HEK293T (cell line): ENCODE measurements at places on chromosomes 12 and 14.

- DNase-seq = no peak
Measured at GRCh38 chr14:70585231-70585630, 15.2 kb downstream of the MED6 start.

DNA sequence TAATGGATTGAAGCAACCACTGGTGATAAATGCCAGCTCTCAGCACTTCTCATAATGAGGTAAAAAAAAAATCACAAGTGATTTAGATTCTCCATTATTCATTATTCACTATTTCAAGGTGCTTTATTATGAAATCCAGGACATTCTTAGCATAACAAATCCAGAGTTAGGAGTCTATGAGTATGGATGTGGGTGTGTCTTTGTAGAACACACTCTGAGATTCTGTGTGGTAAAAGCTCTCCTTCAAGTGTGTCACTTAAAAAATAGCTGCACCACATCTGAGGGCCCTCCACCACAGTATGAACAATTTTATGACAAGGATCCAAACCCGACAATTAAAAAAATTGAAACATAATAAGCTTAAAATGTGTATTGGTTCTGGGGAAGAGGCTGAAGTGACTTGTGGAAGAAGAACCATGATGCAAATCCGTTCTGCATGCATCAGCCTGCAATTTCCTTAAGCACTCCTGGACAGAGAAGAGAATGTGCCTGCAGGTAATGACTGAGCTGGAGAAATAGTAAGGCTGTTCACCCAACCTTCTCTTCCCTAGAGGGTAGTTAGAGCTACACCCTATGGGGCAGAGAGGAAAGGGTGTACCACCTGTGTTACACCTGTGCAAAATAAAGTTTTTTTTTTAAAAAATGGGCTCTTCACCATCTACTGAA lies 488.5 kb upstream of the MGAT4C start:
- DNase-seq = no peak

- no peak for DNase-seq
Measured at GRCh38 chr14:38253676-38254075, 2.2 kb downstream of the CLEC14A start.

- no peak for DNase-seq
Measured at GRCh38 chr14:69285661-69286255, 25.8 kb downstream of the GALNT16 start.

GRCh38 chr12:101642115-101643067 lies 47.6 kb downstream of the MYBPC1 start:
- DNase-seq = peak; percentile 30

DNA sequence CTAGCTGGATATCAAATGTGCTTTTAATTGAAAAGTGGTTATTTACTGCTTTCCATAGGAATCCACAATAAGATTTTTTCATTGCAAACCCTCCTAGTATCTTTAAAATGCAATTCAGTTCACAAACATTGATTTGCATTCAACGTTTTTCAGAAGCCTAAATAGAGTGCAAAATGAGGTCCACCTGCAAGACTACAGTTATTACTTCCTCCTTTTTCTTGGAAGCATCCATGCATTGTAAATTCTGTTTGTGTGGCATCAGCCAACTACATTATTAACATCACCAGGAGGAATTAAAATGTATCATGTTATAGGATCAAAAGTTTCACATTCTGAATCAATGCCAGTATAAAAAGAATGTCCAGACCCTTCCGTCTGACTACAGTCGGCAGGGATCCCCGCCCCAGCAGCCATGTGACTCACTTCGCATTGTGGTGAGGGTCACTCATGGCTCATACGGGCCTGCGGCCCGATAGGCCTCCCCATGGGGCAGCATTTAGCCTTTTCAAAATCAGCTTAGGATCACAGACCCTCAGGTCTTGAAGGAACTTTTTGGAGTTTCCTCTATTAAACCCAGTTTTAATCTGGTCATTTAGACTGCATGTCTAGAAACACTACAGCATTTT lies 46.3 kb downstream of the NTF3 start:
- DNase-seq = no peak

GRCh38 chr12:59873136-59873535 lies 277.3 kb downstream of the SLC16A7 start:
- DNase-seq = no peak

DNA sequence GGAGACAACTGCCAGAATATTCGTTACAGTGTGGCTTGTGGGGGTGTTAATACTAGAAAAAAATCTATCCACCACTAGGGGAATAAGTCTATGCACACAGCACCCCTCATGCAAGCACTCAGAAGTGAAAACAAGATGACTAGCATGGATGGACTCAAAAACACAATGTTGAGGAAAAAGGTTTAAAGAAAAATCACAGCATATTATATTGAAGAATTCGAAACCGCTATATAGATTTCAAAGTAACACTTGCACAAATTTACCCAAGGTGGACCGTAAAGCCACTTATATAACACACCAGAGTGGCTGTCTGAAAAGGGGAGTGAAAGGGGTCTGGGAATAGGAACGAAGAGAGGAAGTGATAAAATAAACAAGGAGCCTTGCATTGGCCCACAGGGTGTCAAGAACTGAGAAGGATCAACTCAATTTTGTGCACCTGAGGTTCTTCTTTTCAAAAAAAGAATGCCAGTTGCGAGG lies 544 bp downstream of the ABCD4 start:
- DNase-seq = peak; percentile 58

- DNase-seq = no peak
Measured at GRCh38 chr12:116136340-116136739, 141.2 kb downstream of the MED13L start.

DNA sequence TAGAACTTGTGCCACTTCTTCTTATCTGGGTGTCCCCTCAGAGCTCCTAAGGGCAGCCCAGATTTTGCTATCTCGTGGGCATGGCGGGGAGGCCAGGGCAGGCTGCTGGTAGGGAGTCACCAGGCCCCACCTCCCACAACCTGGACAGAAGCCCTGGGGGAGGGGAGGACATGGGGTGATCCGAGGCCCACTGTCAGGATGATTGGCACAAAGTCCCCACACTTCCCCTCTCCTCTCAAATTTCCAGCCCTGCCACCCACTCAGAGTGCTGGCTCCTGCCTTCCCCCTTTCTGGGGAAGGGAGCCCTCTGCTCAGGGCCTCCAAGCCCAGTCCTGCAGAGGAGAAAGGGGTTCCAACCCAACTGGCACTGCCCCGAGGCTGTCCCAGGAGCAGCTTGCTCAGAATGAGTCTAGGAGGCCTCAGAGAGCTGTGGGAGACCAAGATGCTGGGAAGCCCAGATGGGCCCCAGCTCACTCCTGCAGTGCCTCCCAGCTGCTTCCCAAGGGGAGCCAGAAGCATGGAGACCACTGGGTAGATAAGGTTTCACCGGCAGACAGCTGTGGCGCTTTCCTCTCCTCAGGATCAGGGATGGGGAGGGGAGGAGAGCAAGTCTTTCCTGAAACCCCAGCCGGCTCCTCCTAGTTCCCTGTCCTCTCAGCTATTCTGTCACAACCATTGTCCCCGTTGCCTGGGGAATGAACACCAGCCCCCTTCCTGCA lies 82.8 kb downstream of the B4GALNT3 start:
- no peak for DNase-seq

GRCh38 chr14:90297876-90298629 lies 33.7 kb downstream of the NRDE2 start:
- no peak for DNase-seq

DNA sequence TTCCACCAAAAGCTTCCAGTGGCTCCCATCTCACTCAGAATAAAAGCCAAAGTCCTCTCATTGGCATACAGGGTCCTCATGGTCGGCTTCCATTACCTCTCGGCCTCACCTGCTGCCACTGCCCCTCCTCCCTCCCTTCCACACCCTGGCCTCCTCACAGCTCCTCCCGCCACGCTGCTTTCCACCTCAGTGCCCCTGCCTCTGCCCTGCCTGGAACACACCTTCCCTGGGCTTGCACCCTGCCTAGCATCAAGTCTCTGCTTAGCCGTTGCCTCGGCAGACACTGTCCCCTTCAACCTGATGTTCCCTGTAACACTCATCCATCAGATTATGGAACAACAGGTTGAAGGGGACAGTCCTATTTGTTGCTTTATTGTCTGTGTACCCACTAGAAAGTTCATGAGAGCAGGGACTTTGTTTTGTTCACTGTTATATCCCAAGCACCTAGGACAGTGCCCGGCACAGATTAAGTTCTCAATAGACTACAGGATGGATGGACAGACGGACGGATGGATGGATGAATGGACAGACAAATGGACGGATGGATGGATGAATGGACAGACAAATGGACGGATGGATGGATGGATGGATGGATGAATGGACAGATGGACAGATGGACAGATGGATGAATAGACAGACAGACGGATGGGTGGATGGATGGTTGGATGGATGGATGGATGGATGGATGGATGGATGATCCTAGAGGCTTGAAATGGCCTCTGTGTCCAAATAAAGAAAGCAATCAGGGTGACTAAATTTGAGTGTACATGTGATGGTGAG lies 14.9 kb downstream of the FIGNL2 start:
- no peak for DNase-seq

DNA sequence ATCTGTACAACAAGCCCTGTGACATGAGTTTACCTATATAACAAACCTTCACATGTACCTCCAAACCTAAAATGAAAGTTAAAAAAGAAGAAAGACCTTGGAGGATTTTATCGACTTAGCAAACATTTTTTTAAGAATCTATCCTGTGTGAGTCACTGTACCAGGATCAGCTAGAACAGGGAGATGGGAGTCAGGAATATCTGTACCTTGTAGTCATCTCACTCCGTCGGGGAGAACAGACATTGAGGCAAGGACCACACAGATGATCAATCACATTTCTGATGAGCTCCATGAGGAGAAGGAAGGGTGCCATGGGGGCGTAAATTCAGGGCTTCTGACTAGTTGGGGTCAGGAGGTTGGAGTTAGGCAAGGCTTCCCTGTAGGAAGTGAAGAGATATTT lies 310.6 kb downstream of the VRK1 start:
- DNase-seq = no peak

DNA sequence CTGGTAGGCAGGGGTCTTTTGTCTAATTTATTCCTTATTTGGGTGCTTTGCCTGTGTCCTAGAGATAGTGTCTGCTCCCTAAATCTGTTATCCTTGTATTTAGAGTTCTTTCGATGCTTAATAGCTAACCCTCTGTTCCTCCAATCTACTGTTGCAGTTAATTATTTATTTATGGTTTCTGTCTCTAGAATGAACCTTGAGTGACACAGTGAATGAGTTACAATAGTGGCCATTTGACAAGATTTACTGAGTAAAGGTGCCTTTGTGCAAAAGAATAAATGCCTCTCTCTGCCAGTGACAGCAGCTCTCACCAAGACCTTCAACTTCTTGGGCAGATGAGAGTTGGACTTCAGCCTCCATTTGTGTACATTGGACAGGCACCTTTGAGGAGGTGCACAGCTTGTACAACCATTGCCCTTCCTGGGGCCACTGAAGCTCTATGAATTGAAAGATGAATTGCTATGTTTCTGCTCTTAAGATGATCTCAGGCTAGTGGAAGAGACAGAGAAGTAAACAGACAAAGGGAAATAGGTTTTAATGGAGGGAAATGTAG lies 165.9 kb downstream of the DERA start:
- DNase-seq = no peak

DNA sequence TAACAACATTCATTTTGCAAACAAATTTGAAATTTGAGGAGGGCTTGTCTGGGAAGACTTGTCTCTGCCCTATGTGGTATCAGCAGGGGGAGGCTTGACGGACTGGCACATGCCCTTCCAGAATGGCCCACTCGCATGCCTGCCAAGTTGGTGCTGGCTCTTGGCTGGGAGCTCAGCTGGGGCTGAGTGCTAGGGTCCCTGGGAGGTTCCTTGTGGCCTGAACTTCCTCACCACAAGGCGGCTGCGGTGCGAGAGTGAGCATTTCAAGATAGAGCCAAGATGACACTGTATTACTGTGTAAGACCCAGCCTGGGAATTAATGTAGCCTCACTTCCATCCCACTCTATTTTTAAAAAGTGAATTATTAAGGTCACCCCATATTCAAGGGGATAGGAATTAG lies 271.6 kb upstream of the PLEKHG7 start:
- no peak for DNase-seq

GRCh38 chr12:6420364-6420763 lies 24.4 kb upstream of the CD27 start:
- DNase-seq = no peak

DNA sequence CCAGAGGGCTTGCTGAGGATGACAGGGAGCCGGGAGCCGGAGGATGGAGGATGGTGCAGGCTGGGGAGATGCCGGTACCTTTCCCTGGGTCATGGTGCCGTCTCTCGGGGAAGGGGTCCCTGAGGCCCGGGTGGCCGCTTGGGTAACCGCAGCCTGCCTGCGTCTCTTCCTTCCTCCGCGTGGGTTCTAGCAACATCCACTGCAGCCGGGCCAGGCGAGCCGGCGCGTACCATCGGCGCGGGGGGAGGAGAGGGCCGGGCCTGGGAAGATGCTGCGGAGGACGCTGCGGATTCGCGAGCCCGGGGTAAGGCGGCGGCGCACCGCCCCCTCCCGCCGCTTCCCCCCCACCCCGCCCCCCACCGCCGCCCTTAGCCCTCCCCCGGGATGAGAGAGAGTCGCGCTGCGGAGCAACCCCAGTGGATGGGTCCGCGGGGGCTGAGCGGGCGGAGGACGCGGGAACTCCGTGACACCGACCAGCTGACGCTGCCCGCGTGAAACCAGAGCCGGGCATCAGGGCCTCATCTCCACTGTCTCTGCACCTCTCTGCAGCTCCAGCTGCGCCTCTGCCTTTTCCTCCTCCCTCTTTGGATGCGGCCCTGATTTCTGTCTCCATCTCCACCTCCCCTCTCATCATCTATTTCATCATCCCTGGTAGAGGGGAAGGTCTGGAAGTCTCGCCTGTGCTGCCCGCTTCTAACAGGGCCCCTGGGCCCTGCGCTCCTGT lies at the start of gene FAIM2:
FAIM2 (minus strand) TSS at position 201 of the 724 bp plus-strand sequence; CDS start at position 93, 108 bp downstream.
- no peak for DNase-seq

GRCh38 chr14:65169351-65169750 lies 67.0 kb upstream of the MAX start:
- no peak for DNase-seq

DNA sequence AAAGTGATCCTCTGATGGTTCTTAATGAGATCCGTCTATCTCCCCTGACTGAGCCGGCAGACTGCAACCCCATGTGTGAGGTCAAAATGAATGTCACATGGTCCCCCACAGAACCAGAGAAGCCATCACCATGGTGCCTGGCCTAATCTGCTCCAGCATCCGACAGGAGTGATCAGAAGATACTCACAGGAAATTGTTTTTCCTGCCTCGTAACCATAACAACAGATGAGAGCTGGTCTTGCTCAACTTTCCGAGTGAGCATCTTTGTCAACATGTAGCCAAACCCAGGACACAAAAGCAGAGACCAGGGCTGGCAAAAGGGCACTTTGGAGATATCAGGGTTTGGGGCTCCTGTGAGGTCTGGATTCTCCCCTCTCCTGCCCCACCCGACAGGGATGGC lies 72.1 kb upstream of the C14orf180 start:
- DNase-seq = no peak

DNA sequence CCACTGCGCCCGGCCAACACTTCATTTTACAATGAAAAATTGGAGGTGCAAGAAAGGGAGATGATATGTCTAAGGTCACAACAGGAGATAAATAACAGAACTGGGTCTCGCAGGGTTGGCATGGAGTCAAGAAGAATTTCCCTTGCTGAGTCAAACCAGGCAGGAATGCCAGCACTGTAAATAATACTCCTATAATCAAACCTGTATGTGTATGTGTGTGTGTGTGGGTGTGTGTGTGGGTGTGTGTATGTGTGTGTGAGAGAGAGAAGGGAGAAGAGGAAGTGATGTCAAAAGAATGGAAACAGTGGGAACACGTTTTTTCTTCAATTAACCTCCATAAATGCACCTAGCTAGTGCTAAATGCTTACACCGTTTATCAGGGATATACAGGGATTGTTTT lies 70.4 kb downstream of the TMEM116 start:
- no peak for DNase-seq
